Nucleus accumbens (tissue), 56 donors: ENCODE measurements at places on chromosomes 7 and 10.
A peak's percentile ranks its signal among the peaks of the same experiment; 100 is the strongest.

- DNase-seq, result peak; percentile 12
Observed at GRCh38 chr7:12067156-12067831, 143.8 kb upstream of the TMEM106B start.

- no peak for DNase-seq
Observed at GRCh38 chr10:1597370-1598146, 139.8 kb downstream of the ADARB2 start.

DNA sequence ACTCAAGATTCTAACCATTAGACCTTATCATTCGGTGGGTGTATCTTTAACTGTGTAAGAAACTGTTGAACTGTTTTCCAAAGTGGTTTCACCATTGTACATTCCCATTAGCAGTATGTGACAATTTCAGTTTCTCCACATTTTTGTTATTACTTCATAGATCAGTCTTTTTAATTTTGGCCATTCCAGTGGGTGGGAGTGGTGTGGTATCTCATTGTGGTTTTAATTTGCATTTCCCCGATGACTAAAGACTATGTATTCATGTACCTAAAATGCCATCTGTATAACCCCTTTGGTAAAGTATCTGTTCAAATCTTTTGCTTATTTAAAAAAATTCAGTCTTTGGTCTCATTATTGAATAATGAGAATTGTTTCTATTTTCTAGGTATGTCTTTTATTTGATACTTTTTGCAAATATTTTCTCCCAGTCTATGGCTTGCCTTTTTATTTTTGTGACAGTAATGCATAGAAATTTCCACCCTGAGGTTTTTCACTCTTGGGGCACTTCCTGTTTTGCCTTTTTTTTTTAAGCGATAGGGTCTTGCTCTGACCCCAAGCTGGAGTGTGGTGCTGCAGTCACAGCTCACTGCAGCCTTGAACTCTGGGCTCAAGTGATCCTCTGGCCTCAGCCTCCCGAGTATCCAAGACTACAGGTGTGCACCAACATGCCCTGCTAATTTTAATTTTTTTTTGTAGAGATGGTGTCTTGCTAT lies 141.1 kb upstream of the ITGB1 start:
- DNase-seq, result no peak

GRCh38 chr10:31034098-31034909 lies 2.6 kb upstream of the ZNF438 start:
- no peak for DNase-seq

GRCh38 chr10:27100813-27101347 lies 586 bp upstream of the ANKRD26 start:
- no peak for DNase-seq

- DNase-seq, result no peak
Observed at GRCh38 chr7:64878684-64879083, 24.4 kb upstream of the ZNF273 start.

DNA sequence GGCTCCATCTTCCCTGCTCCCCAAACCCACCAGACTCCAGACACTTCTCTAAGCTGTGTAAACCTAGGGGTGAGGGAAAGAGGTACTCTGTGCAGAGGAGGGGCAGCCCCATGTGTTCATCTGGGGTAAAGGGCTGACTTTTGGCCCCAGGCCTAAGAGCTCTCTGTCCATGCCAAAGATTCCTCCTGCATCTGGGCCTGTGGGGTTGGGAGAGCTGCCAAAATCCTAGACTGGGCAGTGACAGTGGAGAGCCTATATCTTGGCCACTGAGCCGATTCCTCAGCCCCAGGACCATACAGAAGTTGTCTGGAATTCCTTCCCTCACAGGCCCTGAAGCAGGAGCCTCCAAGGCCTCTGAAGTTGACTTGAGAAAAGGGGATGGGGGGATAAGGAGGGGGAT lies 25.3 kb upstream of the LEP start:
- no peak for DNase-seq

DNA sequence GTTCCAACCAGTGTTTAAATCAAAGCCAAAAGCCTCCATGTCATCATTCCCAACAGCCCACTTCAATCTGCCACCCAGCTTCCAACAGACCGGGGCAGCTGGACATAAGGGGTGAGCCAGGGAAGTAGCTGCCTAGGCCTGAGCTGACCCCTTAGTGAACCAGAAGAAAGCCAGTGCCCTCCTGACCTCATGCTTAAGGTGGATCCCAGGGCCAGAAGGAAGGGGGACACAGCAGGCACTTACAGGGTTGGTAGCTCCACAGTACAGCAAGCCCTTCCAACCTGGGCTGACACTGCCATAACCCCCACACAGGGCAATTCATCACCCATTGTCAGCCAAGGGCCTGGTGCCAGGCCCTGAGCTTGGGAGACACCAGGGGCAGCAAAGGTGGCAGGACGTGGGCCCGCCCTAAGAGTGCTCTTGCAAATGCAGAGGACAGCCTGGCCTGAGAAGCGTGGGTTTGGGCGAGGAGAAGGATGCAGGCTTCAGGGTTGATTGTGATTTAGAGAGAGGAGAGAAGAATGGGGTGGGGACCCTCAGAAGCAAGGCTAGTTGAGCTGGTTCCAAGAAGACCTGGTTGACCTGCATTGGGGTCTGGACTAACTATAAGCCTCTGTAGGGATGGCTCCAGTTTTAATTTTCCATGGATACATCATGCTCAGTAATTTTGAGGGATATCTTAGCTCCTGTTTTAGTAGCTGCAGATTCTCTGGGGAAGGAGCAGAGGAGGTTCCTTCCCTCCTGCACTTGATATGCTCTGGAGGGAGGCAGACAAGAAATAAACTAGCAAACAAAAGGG lies 3.1 kb upstream of the CYP26A1 start:
- no peak for DNase-seq

GRCh38 chr7:79296553-79297320 lies 156.7 kb downstream of the MAGI2 start:
- DNase-seq, result no peak

- no peak for DNase-seq
Observed at GRCh38 chr10:28575852-28576251, 42.9 kb downstream of the WAC start.

GRCh38 chr7:111014079-111014478 lies 76.8 kb upstream of the LRRN3 start:
- DNase-seq, result no peak

DNA sequence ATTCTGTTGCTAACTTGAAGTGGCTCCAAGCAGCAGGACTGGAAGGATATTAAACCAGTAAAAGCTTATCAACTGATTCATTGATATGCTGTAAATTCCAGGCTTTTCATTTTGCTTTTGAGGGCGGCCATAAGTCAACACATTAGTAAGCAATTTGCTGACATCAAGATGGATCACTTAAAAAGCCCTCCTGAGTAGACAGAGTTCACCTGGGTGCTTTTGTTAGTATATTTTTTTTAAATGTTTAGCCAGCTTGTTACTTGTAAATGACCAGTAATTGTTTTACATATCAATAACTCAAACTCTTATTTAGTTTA lies 26.5 kb downstream of the RNF32 start:
- DNase-seq, result no peak

GRCh38 chr10:69088471-69088769 lies 517 bp downstream of the SRGN start:
- no peak for DNase-seq

DNA sequence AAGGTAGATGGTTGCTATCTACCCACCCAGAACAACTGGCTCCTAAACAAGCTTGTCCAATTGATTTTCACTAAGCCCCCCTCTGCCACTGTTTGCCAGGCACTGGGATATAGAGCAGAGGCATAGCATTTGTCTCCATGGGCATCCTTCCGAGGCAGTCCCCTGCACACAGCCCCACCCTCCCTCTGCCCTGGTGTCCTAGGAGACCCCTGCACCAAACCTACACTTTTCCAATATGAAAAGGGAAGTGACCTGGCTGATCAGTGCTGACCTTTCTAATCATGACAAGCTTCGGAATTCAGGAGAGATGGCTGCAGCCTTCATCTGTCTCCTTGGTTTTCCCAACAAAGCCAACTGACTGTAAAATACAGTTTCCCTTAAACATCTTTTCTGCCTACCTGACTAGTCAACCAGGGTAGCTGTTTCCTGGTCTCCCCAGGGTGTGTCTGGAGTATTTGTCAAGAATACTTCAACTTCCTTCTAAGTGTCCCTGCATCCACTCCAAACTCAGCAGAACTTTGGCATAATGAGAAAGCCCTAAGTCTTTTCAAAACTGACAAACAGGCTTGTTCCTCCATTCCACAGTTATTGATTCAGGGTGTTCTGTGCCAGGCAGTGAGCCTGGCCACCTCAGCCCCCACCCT lies 7.6 kb upstream of the SLC18A3 start:
- DNase-seq, result no peak

DNA sequence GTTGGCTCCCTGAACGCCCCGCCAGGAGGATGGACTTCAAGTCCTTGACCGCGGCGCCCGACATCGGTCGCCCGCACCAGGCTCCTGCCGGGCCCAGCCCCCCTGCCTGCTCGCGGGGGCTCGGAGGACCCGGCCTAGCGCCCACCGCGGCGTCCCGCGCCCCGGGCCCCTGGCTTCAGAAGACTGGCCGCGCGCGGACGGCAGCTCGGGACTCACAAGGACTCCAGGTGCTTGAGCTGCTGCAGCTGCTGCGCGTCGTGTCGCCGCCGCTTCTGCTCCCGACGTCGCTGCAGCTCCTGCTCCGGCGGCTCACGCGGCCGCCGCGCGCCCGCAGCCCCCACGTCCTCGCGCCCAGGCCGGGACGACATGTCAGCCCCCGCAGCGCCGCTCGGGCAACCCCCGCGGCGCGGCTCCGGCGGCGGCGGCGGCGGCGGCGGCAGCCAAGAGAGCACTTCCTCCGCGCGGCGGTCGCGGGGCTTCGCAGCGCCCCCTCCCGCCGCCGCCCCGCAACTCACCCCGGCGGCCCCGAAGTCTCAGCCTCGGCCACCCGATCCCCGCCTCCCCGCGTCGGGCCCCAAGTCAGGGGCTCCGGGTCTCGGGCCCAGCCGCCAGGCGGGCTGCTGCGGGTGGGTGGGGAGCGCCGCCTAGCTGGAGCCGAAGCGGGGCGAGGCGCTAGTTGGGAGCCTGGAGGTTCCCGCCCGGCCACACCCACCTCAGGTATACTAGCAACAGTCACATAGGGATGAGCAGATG lies at the start of gene RP9:
RP9 (minus strand) TSS at position 400 of the 753 bp plus-strand sequence; CDS start at position 368, 32 bp downstream.
- DNase-seq, result peak; percentile 26

DNA sequence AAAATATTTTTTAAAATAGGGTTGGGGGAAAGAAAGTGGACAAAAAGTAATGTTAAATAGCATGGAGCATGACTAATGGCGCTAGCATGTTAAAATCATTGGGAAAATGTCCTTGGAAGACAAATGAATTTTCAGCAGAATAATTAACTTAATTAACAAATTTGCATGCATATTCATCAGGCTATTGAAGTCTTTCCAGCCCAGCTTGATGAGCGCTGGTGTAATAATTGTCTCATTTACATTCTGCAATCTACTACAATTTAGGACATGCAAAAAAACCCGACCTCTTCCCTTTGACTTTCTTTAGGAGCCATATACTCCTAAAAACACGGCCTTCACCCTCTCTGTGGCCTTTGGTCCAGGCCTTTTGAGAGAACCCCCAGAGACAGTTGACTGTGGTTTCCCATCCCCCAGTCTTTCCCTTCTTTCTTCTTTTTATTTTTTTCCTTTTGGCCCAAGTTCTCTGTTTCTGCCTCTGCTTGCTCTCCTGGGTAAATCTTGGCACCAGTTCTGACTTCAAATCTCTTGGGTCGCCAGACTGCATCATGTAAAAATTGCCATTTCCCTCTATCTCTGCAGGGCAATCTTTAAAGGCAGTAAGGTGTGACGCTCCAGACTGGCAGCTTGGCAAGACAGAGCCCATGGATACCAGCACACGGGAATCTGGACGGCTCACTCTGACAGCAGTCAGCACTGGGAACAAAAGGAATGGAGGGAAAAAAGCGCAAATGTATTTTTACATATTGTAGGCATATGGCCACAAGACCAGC lies 105.5 kb downstream of the NEUROD6 start:
- no peak for DNase-seq

DNA sequence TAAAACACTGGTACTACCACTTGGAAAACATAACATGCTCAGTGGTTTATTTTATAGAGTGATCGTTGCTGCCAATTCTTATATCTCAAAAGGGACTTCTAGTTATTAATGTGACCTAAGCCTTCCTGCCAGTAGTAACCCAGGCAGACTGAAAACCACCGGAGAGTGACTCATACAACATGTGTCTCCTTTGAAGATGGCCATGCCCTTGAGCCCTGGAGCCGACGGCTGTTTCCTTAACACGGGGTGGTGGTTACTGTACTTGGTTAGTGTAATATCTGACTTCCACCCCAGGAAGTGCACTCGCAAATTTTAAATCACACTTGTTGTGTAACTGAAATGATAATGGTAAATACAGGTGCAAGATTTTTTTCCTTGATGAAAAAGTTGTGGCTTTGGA lies 30.5 kb downstream of the JAKMIP3 start:
- no peak for DNase-seq

- DNase-seq, result no peak
Observed at GRCh38 chr7:156460858-156461627, 179.5 kb upstream of the RNF32 start.

DNA sequence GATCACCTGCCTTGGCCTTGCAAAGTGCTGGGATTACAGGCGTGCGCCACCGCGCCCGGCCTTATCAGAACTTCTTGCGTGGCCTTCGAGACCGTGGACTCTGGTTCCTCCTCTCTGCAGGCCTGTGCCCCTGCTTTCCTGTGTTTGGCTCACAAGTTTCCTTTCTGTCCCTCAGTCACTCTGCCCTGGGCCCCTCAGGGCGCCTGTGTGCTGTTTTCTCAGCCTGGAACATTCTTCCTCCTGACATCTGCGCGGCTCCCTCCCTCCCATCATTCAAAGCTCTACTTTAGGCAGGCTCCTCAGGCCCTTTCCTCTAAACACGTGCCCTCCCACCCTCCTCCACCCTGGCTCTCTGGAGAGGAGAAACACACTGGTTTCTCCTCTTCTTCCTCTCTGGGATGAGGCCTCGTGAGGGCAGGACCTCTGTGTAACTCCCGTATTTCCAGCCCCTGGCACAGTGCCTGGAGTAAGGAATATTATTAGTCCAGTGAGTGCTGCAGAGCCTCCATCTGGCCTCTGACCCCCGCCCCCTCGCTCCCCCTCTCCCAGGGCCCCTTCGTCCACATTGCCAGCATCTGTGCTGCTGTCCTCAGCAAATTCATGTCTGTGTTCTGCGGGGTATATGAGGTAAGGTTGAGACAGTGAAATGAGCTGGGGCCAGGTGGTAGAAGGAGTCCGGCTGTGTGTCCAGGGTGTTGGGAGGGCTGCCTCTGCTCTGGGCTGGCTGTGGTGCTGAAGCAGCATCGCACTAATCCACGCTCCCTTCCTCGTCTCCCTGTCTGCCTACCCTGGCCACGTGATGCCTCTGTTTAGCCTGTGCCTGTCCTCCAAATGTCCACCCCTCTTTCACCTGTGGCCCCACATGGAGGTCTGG lies 7.1 kb downstream of the CLCN1 start:
- DNase-seq, result no peak

GRCh38 chr10:122343135-122343800 lies 31.2 kb upstream of the PLEKHA1 start:
- DNase-seq, result no peak

GRCh38 chr10:107492389-107492788 lies 327.9 kb upstream of the SORCS1 start:
- no peak for DNase-seq

GRCh38 chr7:16204953-16205352 lies 216.4 kb downstream of the CRPPA start:
- no peak for DNase-seq

DNA sequence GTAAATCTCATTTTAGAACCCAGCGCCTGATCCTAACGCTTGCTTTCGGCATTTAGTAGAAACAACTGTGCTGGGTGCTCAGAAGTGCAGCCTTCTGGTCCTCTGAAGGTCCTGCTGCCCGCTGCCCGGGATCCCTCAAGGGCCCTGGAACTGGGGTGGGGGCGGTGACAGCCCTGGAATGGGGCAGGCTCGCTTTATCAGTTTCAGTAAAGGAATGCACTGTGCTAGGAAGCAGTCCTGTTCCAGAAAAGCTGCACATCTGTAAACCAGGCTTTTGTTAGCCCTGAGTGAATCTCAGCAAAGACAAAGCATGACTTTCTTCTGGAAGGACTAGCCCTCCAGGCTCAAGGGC lies 254.6 kb downstream of the TNS3 start:
- no peak for DNase-seq
